Heart left ventricle (tissue), 16 donors: ENCODE measurements at places on chromosomes 2 and 18.

- DNase-seq, result no peak
- H3K4me1 ChIP-seq, result peaks cover 2% of the 10 kb centered on the region
- H3K4me3 ChIP-seq, result no peak overlapping the region
- no peaks in the 10 kb centered on the region for H3K27me3 ChIP-seq
- H3K27ac ChIP-seq, result no peak overlapping the region
- peaks cover 16% of the 10 kb centered on the region for H3K36me3 ChIP-seq
Measured at GRCh38 chr2:189104934-189105333, 74.6 kb downstream of the COL5A2 start.

GRCh38 chr2:56287508-56287907 lies 103.7 kb downstream of the CCDC85A start:
- no peaks in the 10 kb centered on the region for H3K36me3 ChIP-seq
- no peak for DNase-seq
- no peak overlapping the region for H3K4me3 ChIP-seq
- no peaks in the 10 kb centered on the region for H3K4me1 ChIP-seq
- no peak overlapping the region for H3K27ac ChIP-seq
- no peaks in the 10 kb centered on the region for H3K27me3 ChIP-seq

DNA sequence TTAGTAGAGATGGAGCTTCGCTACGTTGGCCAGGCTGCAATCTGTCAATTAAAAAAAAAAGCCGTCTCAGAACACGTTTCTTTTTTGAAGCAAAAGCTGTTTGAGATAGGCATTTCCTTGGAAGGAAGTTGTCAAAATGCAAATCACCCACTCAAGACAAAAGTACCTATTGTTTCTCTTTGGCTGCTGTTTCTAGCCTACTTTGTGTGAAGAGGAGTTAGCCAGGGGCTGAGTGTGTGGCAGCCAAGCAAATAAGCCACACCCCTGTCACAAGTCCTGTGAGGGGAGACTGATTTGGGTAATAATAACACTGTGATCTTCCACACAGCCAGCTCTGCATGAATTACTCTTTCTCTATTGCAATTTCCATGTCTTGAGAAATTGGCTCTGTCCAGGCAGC lies 47.4 kb upstream of the CDCA7 start:
- no peak overlapping the region for H3K27ac ChIP-seq
- H3K4me3 ChIP-seq, result no peak overlapping the region
- no peaks in the 10 kb centered on the region for H3K4me1 ChIP-seq
- DNase-seq, result no peak

GRCh38 chr2:42558827-42559226 lies 9.6 kb upstream of the MTA3 start:
- H3K27me3 ChIP-seq, result no peaks in the 10 kb centered on the region
- H3K27ac ChIP-seq, result no peak overlapping the region
- DNase-seq, result no peak
- no peaks in the 10 kb centered on the region for H3K36me3 ChIP-seq
- no peaks in the 10 kb centered on the region for H3K4me1 ChIP-seq

GRCh38 chr2:239689410-239689809 lies 288.6 kb upstream of the HDAC4 start:
- H3K36me3 ChIP-seq, result no peaks in the 10 kb centered on the region
- no peaks in the 10 kb centered on the region for H3K4me1 ChIP-seq
- no peak for DNase-seq
- peaks cover 4% of the 10 kb centered on the region for H3K27me3 ChIP-seq

DNA sequence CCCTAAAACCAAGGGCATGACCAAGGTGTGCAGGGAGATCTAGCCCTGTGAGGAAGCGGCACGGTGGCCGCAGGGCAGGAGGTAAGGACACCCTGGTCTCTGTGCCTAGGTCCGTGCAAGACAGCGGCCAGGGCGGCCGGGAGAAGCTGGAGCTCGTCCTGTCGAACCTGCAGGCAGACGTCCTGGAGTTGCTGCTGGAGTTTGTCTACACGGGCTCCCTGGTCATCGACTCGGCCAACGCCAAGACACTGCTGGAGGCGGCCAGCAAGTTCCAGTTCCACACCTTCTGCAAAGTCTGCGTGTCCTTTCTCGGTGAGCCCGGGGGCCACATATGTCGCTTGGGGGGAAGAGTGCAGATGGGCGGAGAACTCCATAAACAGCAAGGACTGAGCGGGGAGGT lies 235.4 kb downstream of the ATAD2B start:
- no peak overlapping the region for H3K4me3 ChIP-seq
- H3K27me3 ChIP-seq, result no peaks in the 10 kb centered on the region
- H3K4me1 ChIP-seq, result no peaks in the 10 kb centered on the region
- DNase-seq, result no peak
- H3K27ac ChIP-seq, result no peak overlapping the region

DNA sequence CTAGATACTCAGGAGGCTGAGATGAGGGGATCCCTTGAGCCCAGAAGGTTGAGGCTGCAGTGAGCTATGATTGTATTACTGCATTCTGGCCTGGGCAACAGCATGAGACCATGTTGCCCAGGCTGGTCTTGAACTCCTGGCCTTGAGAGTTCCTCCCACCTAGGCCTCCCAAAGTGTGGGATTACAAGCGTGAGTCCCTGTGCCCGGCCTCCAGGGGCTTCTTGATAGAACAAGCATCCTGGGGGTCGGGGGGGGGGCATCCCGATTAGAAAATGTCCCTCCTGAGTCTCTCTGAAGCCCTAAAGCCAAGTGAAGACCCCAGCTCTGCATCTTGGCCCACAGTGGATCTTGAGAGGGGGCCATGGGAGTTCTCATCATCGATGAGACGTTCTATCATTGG lies 22.3 kb upstream of the EFHD1 start:
- DNase-seq, result no peak
- H3K27me3 ChIP-seq, result no peaks in the 10 kb centered on the region
- no peaks in the 10 kb centered on the region for H3K36me3 ChIP-seq
- H3K27ac ChIP-seq, result no peak overlapping the region

- H3K4me3 ChIP-seq, result no peak overlapping the region
- H3K4me1 ChIP-seq, result no peaks in the 10 kb centered on the region
- no peak for DNase-seq
- no peak overlapping the region for H3K27ac ChIP-seq
Measured at GRCh38 chr2:236895497-236895896, 190.2 kb upstream of the COPS8 start.

- peak; percentile 69 for DNase-seq
- H3K36me3 ChIP-seq, result no peaks in the 10 kb centered on the region
- no peaks in the 10 kb centered on the region for H3K27me3 ChIP-seq
- H3K4me1 ChIP-seq, result peaks cover 3% of the 10 kb centered on the region
- no peak overlapping the region for H3K27ac ChIP-seq
Measured at GRCh38 chr2:107621186-107622165, 205.2 kb upstream of the RGPD4 start.

- DNase-seq, result no peak
- no peaks in the 10 kb centered on the region for H3K4me1 ChIP-seq
- H3K27me3 ChIP-seq, result no peaks in the 10 kb centered on the region
- H3K27ac ChIP-seq, result no peak overlapping the region
Measured at GRCh38 chr2:60806988-60807681, 51.1 kb downstream of the PAPOLG start.

- H3K4me3 ChIP-seq, result no peak overlapping the region
- no peaks in the 10 kb centered on the region for H3K36me3 ChIP-seq
- H3K4me1 ChIP-seq, result no peaks in the 10 kb centered on the region
- DNase-seq, result no peak
- H3K27me3 ChIP-seq, result no peaks in the 10 kb centered on the region
- no peak overlapping the region for H3K27ac ChIP-seq
Measured at GRCh38 chr18:79816092-79816491, 18.4 kb downstream of the KCNG2 start.

- peaks cover 6% of the 10 kb centered on the region for H3K4me1 ChIP-seq
- H3K4me3 ChIP-seq, result no peak overlapping the region
- no peaks in the 10 kb centered on the region for H3K27me3 ChIP-seq
- no peaks in the 10 kb centered on the region for H3K36me3 ChIP-seq
- no peak for DNase-seq
- H3K27ac ChIP-seq, result no peak overlapping the region
Measured at GRCh38 chr2:126510356-126510755, 145.6 kb upstream of the GYPC start.

DNA sequence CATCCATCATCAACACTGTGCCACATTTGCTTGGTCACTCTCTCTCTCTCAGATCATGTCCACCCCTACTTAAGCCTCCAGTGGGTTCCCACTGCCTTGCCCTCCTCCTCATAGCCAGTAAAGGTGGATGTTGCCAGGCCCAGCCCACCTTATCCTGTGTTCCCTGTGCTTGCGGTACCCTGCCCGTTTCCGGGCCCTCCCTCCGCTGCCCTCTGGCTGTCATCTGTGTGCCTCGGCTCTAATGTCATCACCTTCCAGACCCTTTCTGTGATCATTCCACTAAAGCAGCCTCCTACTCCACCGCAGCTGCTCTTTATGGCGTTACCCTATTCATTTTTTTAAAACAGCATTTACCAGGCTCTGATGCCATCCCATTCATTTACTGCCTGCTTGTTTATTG lies 305.7 kb upstream of the SKOR2 start:
- DNase-seq, result no peak
- no peaks in the 10 kb centered on the region for H3K4me1 ChIP-seq
- H3K4me3 ChIP-seq, result no peak overlapping the region

- no peak for DNase-seq
- no peak overlapping the region for H3K4me3 ChIP-seq
- H3K36me3 ChIP-seq, result peaks cover 35% of the 10 kb centered on the region
- H3K4me1 ChIP-seq, result peaks cover 6% of the 10 kb centered on the region
Measured at GRCh38 chr2:156511122-156511521, 74.9 kb downstream of the GPD2 start.

- no peak for DNase-seq
- no peaks in the 10 kb centered on the region for H3K27me3 ChIP-seq
- no peak overlapping the region for H3K4me3 ChIP-seq
Measured at GRCh38 chr2:24513281-24514071, 22.4 kb downstream of the NCOA1 start.

- H3K36me3 ChIP-seq, result no peaks in the 10 kb centered on the region
- no peaks in the 10 kb centered on the region for H3K4me1 ChIP-seq
- DNase-seq, result no peak
- H3K4me3 ChIP-seq, result no peak overlapping the region
- no peaks in the 10 kb centered on the region for H3K27me3 ChIP-seq
- H3K27ac ChIP-seq, result no peak overlapping the region
Measured at GRCh38 chr2:230627806-230628724, 84.6 kb upstream of the CAB39 start.

DNA sequence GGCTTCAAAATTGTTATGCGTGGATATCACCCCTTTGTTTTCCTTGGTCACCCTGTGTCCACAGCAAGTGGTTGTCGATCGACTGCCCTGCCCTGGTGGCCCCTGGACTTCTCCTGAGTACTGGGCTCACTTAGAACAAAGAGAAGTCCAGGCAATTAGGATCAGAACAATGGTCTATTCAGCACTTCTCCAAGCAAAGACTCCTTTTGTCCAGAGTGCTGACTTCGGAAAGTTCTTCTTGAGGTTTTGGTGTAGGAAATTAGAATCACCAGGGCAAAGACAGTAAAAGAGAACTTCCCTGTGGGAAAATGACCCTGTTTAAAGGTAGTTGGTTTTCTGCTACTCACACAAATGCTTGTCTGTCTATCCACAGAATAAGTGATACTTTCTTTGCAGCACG lies 173.9 kb downstream of the FHOD3 start:
- H3K36me3 ChIP-seq, result no peaks in the 10 kb centered on the region
- H3K27ac ChIP-seq, result peak overlapping the region; percentile 84
- DNase-seq, result no peak
- H3K4me3 ChIP-seq, result no peak overlapping the region

DNA sequence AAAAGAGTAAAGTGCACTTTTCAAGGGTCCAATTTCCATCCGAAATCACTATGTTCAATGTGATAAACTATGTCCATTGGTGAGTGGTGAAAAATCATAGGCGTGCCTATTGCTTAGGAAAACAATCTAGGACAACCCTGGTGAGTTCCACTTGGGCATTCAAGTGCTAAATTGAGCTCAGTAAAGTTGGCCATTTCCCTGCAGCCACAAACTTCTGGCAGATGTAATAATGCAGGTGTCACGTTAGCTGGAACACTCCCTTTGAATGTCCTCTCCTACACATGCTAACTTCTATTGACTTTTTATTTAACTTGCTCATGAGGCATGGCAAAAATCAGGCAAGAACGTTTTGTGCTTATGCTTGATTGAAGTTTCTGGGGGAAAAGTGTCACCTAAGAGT lies 67.1 kb downstream of the CPS1 start:
- no peak for DNase-seq
- no peaks in the 10 kb centered on the region for H3K27me3 ChIP-seq
- no peak overlapping the region for H3K27ac ChIP-seq
- H3K4me3 ChIP-seq, result no peak overlapping the region
- no peaks in the 10 kb centered on the region for H3K36me3 ChIP-seq

DNA sequence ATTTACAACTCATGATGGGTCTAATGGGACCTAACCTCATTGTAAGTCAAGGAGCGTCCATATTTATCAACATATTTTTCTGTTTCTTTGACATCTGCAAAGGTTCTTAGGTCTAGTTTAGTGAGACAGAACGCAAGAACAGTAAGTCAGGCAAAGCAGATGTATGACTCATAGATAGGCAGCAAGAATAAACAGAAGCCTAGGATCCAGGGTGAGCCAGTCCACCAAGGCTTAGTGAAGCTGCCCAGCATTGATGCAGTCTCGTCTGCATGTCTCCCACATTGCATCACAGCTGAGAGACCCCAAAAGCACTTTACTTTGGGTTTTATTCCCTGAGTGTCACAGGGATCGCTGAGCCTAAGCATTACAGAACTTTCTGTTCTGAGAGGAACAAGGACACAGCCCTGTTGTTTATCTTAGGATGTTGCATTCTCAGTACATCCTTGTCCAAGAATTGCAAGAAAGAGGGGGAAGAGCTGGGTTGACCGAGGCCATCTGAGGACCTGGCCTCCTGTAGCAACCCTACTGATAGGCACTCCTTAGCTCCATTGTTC lies 29.6 kb upstream of the TMEM177 start:
- H3K27me3 ChIP-seq, result no peaks in the 10 kb centered on the region
- DNase-seq, result no peak
- no peaks in the 10 kb centered on the region for H3K4me1 ChIP-seq
- no peaks in the 10 kb centered on the region for H3K36me3 ChIP-seq
- no peak overlapping the region for H3K27ac ChIP-seq

DNA sequence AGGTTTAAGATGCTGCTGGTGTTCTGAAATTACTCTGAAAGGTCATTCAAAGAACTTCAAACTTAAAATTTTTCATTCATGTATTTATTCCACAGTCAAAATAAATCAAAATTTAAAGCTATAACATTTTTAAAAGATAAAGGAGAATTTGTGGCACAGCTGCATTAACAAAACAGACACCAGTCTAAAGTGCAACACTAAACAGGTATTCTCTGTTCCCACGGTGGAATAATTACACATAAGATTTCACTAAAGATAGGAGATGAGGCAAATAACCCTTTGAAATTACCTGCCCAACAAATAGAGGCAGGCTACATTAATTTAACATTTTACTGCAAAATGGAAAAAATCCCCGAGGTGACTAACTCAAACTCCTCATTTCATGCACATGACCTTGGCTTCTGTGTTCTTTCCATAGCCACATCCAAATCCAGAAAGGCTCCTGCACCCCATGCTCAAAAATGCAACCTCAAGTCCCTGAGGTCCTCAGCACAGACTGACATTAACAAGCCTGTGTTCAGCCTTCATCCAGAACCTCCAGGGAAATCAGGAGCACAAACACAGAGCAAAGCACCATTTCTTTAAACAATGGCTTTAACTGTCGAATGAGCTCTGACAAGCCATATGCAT lies 10.5 kb downstream of the COX7A2L start:
- H3K4me1 ChIP-seq, result peaks cover 5% of the 10 kb centered on the region
- no peak for DNase-seq
- peaks cover 3% of the 10 kb centered on the region for H3K36me3 ChIP-seq
- H3K27ac ChIP-seq, result no peak overlapping the region
- no peak overlapping the region for H3K4me3 ChIP-seq
